ENCODE measurements at places on chromosomes 13 and 19.
A peak's percentile ranks its signal among the peaks of the same experiment; 100 is the strongest.

GRCh38 chr13:114047358-114047881 is 73.5 kb upstream of the C13orf46 start:
- peaks cover 11% of the 10 kb centered on the region for H3K4me1 ChIP-seq
- H3K4me3 ChIP-seq, result no peak overlapping the region
- peak; percentile 48 for DNase-seq
- H3K36me3 ChIP-seq, result peaks cover 12% of the 10 kb centered on the region
- H3K27me3 ChIP-seq, result no peaks in the 10 kb centered on the region

GRCh38 chr19:21233691-21234090 is 91.9 kb downstream of the ZNF431 start:
- no peak overlapping the region for H3K4me3 ChIP-seq
- no peak overlapping the region for H3K27ac ChIP-seq
- H3K27me3 ChIP-seq, result no peaks in the 10 kb centered on the region

- no peak overlapping the region for H3K4me3 ChIP-seq
- H3K27ac ChIP-seq, result no peak overlapping the region
- H3K4me1 ChIP-seq, result no peaks in the 10 kb centered on the region
- H3K36me3 ChIP-seq, result no peaks in the 10 kb centered on the region
- H3K27me3 ChIP-seq, result no peaks in the 10 kb centered on the region
Measured at GRCh38 chr13:73368608-73369007, 309.8 kb downstream of the KLF5 start.

GRCh38 chr13:76339649-76340048 is 546.6 kb downstream of the KCTD12 start:
- H3K36me3 ChIP-seq, result no peaks in the 10 kb centered on the region
- H3K4me3 ChIP-seq, result no peak overlapping the region
- no peak overlapping the region for H3K27ac ChIP-seq
- H3K4me1 ChIP-seq, result no peaks in the 10 kb centered on the region
- DNase-seq, result no peak

DNA sequence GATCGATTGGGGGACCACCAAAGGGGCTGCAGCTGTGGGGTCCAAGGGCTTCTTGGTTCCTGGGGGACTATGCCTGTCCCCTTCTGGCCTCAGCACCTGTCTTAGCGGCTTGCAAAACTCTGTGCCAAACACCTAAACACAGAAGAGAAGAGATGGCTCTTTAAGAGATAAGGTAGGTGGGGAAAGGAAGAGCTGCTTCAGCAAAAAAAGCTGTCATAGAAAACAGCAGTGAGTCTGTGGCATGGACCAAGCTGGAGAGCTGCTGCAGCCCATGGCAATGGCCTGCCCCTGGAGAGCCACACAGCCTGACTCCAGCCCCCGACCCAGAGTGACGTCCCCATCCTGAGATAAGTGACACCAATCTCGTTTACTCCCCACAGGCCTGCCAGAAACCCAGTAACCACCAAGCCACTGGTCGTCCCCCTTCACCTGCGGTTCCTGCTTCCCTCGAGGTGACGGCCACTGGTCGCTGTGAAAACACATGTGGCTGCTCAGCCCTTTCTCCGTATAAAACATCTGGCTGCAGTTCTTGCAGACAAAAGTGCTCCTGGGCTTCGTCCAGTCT is 25.0 kb upstream of the NAPA start:
- H3K4me1 ChIP-seq, result no peaks in the 10 kb centered on the region
- no peak overlapping the region for H3K27ac ChIP-seq
- no peak for DNase-seq
- H3K4me3 ChIP-seq, result no peak overlapping the region
